Suppressor macrophage treated with lipopolysaccharide for 4 hours (primary cell): ENCODE measurements at places on chromosomes 5 and 9.
A peak's percentile ranks its signal among the peaks of the same experiment; 100 is the strongest.

DNA sequence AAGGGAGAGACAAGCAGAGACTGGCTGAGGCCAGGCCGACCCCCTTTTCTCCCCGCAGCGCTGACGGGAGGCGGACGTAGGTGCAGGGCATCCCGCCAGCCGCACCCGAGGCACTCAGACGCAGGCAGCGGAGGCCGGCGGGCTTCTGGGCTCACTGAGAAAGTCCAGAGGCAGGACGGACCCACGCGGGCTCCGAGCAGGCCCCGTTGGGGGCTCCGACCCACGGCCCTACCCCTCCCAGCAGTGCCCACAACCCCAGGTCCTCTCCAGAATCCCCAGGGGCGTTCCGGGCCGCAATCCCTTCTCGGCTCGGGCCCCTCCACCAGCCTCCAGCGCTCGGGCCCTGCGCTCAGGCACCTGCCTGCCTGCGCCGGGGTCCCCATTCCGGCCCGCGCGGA lies 543 bp downstream of the MTMR12 start:
- DNase-seq, result peak; percentile 37

GRCh38 chr5:43367909-43368669 lies 44.1 kb downstream of the CCL28 start:
- no peak for DNase-seq

DNA sequence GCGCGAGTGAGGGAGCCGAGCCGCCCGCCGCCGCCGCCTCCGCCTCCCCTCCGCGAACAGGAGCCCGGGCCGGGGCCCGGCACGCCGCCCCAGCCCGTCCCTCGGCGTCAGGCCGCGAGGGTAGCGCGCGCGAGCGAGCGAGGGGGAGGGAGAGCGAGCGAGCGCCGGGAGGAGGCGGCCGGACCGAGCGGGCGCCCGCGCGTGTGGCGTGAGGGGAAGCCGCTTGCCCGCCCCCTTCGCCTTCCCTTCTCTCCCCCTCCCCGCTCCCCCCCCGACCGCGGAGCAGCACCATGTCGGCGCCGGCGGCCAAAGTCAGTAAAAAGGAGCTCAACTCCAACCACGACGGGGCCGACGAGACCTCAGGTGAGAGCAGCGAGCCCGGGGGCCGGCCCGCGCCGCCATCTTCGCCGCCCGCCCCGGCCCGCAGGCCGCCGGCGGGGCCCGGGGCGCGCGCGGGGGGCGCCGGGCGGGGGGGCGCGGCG lies 312 bp downstream of the SET start:
- DNase-seq, result no peak

GRCh38 chr9:36442710-36443109 lies 42.6 kb upstream of the RNF38 start:
- DNase-seq, result no peak

DNA sequence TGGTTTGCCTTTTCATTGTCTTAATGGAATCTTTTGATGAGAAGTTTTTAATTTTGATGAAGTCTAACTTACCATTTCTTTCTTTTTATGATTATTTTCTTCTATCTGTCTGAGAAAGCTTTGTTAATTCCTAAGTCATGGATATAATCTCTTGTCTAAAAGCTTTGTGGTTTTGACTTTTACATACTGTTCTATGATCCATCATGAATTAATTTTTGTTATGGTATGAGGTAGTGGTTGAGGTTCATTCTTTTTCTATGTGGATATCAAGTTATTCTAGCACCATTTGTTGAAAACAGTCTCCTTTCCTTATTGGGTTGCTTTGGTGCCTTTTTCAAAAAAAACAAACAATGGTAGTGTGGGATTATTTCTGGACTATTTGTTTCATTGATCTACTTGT lies 20.4 kb downstream of the FBXO10 start:
- no peak for DNase-seq

DNA sequence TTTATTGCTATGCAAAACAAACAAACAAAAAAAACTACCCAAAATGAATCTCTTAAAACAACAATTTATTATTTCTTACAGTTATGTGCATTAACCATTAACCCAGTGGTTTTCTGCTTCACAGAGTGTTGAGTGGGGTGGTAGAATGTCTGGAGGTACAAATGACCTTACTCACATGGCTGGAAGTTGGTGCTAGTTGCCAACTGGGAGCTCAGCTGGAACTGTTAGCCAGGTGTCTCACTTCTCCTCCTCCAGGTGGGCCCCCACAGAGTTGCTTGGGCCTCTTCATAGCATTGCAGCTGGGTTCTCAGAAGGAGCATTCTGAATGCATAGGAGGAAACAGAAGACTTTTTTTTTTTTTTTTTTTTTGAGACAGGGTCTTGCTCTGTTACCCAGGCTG lies 10.5 kb upstream of the B4GALT1 start:
- no peak for DNase-seq

- no peak for DNase-seq
Observed at GRCh38 chr5:74624931-74625505, 15.5 kb downstream of the ENC1 start.

DNA sequence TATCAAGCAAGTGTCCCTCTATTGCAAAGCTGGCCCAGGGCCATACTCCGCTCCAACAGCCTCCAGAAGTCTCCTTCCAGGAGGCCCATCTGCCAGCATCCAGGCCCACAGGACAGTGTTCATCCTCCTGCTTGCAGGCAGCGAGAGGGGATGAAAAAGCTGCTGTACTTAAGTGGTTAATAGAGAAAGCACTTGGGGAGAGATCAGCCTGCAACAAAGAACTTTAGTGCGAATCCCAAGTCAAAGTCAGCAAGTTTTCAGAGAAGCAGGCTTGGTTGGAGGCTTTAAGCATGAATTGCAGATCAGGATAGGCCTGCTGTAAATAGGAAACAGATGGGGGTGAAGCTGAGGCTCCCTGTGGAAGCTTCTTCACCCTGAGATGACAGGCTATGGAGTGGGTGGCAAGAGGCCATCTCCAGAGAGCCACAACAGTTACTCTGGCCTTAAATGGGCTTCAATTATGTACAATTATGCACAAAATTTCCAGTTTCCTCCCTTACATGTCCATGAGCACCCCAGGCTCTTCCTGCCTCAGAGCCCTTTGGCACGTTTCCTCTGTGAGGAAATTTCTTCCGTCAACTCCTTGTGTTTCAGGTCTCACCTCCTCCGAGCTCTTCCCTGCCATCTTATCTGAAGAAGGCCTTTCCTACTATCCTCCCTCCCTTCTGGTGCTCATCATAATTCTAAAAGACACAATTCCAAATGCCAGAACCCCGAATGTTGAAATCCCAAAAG lies 98.0 kb upstream of the NR3C1 start:
- DNase-seq, result no peak

- no peak for DNase-seq
Observed at GRCh38 chr5:132467287-132467984, 23.1 kb downstream of the IRF1 start.

DNA sequence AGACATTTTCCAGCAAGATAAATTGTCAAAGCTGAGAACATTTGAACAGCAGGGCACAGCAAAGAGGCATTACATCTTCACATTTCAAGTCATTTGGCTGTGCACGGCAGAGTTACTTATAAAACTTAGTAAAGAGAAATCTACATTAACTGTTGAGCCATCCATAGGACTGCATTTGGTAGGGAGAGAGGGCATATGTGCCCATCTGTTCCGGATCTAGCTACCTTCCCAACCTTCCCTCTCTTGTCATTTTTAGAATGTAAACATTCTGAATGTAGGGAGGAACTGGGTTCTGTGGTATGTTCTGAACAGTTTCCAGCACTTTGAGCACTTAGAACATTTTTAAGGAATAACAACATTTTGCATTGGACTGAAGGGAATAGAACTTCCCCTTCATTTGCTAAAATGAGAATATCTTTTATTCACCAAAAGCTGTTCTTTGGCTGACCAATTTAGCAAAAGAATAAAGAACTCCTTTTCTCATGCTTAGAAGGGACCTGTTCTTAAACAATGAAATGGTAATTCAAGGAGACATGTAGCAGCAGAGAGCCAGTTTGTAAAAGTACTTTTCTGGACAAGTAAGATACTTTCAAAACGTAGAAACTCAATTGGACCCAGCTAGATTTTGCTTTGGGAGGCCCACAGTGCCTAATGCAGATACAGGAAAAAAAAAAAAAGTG lies 104.4 kb downstream of the CETN3 start:
- DNase-seq, result no peak

DNA sequence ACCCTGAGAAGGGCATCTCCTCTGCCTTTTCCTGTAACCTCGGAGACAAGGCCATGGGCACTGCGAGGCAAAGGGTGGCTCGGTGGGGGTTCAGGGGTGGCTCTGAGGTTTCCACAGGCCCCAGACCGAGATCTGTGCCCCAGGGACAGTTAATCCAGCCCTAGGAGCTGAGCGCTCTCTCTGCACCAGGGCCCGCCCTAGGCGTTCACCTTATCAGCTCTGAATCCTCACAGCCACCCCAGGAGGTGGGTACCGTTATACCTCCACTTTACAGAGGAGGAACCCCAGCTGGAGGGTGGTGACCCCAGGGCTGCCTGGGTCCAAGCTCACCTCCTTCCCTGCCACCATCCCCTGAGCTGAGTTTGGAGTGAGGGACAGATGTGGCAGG lies 2.3 kb upstream of the ENG start:
- DNase-seq, result no peak

- DNase-seq, result no peak
Observed at GRCh38 chr5:116451066-116451465, 123.6 kb downstream of the SEMA6A start.

DNA sequence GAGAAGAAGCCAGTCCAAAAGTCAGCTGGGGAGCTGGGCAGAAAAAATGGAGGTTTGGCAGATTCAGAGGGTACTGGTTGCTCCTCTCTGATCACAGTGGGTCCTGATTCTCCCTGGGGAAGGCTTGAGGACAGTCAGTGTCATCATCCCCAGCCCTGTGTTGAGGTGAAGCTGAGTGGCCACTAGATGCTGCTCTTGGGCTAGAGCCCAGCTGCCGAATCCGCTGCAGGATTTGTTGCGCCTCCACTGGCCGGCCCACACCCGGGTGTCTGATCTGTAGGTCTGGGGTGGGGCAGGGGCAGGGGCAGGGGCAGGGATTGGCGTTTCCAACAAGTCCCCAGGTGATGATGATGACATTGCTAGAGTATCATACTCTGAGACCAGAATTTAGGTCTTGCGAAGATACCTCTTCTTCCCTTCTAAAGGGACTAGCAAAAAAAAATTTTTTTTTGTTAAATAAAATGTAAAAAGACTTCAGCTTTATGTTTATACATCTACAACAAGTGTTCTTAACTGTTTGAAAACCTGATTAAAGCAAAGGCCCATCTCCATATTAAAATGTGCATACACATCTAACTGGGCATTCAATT lies 106.8 kb downstream of the PDE6A start:
- peak; percentile 44 for DNase-seq

DNA sequence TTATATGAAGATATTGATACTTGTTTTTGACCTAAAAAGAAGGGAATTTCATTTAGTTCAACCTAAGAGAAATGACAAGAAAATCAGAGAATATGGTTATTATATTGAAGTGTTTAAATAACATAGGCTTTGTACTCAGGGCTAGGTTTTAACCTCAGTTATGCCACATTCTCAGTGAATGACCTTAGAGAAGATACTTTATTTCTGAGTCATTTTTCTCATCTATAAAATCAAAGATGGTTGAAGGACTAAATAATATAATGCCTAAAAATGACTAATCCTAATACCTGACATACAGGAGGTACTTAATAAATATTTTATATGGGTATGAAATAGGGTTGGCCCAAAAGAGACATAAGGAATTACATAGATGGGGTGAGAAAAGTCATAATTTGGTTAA lies 32.3 kb downstream of the DIMT1 start:
- DNase-seq, result no peak

DNA sequence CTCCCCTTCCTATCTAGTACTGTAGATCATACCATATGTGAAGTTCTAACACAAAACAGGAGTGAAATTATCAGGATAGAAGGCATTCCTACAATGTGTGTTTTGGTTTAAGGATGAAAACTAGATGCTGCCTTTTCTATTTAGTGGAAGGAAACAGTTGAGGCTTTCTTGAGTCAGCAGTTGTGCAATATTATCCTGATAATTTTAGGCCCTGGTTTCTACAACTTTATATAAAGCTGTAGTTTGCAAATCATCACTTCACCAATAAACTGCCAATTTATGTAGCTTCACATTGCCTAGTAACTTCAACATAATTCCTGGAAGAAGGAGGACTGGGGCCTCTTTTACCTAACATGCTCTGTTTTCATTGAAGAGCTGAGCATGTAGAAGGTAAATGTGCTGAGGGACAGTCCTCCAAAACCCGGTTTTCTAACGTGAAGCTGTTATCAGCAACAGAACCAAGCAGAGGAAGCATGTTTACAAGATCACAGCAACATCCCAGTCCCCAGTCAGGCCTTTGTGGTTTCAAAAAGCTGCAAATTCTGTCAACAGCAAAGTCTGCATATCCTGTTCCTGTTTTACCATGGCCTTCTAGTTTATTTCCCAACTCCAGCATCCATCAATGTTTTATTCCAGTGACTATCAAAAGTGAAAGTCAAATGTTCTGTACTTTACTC lies 513.4 kb upstream of the MEF2C start:
- peak; percentile 84 for DNase-seq

- no peak for DNase-seq
Observed at GRCh38 chr9:101342595-101342994, 42.2 kb downstream of the BAAT start.

- DNase-seq, result peak; percentile 58
Observed at GRCh38 chr9:105054491-105054890, 126.5 kb upstream of the ABCA1 start.

- no peak for DNase-seq
Observed at GRCh38 chr9:109789971-109790370, 10.0 kb downstream of the PALM2AKAP2 start.

DNA sequence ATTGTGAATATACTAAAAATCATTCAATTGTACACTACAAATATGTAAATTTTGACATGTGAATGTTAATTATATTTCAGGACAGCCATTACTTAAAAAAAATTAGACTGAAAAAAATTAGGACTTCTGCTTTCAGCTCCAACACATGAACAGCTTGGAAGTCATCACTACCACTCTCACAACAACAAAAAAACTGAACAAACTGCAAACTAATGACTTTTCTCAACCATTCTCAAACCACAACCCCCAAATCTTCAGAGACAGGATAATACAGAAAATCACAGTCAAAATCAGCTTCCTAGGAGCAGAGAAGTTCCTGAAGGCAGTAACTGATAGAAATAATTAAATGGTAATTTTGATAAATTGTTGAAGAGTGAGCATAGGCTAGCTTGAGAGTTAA lies 686.4 kb downstream of the TLE1 start:
- no peak for DNase-seq

DNA sequence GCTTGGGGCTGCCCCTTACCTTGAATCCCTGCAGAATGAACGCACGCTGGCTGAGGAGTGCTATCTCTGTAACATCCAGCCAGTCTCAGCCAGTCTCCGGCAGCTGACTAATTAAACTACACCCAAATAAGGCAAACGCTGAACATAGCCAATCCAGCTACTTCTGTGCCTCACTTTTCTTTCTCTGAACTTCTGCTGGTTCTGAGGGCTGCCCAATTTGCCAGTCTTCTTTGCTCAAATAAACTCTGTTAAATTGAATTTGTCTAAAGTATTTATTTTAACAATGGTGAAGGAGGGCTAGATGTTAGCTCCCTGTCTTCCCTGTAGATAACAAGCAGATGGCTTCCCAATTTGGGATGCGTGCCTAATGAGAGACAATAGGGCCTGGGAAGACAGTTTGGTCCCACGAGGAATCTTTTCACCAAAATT lies 154.0 kb upstream of the NFIL3 start:
- DNase-seq, result no peak
